ENCODE measurements at places on chromosomes 16 and 17. TPM values are rescaled to one million over a fixed set of nuclear protein-coding genes. Genes with fewer than 3 reads are reported as not detected.

The MYH13 gene
- not detected for polyA plus RNA-seq

The GUCY2D gene
- polyA plus RNA-seq, result 0.84 TPM

The MT1F gene
- 21.4 TPM for polyA plus RNA-seq

The CLDN9 gene
- 0.36 TPM for polyA plus RNA-seq

The OR1E2 gene
- polyA plus RNA-seq, result not detected

The QPRT gene
- polyA plus RNA-seq, result 39.3 TPM

The CDH8 gene
- polyA plus RNA-seq, result 52.3 TPM

The TBC1D3C gene
- polyA plus RNA-seq, result not detected

The CTRL gene
- polyA plus RNA-seq, result 4.6 TPM

The RAB11FIP4 gene
- 50.5 TPM for polyA plus RNA-seq

The USP7 gene
- 102 TPM for polyA plus RNA-seq

The SMARCD2 gene
- 36.6 TPM for polyA plus RNA-seq
